Cortex of kidney (tissue), 1 donor: ENCODE measurements at places on chromosomes 11 and 22.

- no peak for DNase-seq
Measured at GRCh38 chr11:130826572-130826971, 89.7 kb downstream of the SNX19 start.

GRCh38 chr11:127182586-127183203 is 182.1 kb upstream of the KIRREL3 start:
- DNase-seq = no peak

DNA sequence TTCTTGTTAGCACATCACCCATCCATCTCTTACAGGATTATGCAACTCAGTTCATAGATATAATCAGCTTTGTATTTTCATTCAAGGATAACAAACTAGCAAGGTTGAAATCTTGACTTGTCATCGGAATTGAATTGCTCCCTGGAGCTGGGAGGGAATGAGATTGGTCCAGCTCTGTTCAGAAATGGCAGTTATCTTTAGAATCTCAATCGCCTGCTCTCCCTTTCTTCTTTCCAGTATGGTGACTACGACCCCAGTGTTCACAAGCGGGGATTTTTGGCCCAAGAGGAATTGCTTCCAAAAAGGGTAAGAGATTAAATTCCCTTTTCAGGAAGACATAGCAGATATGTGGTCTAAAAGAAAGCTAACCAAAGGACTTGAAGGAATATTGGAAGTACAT is 51.0 kb downstream of the NF2 start:
- no peak for DNase-seq

GRCh38 chr11:108592591-108593213 is 866 bp downstream of the EXPH5 start:
- DNase-seq = no peak

- DNase-seq = no peak
Measured at GRCh38 chr11:28447226-28447625, 339.0 kb downstream of the METTL15 start.

DNA sequence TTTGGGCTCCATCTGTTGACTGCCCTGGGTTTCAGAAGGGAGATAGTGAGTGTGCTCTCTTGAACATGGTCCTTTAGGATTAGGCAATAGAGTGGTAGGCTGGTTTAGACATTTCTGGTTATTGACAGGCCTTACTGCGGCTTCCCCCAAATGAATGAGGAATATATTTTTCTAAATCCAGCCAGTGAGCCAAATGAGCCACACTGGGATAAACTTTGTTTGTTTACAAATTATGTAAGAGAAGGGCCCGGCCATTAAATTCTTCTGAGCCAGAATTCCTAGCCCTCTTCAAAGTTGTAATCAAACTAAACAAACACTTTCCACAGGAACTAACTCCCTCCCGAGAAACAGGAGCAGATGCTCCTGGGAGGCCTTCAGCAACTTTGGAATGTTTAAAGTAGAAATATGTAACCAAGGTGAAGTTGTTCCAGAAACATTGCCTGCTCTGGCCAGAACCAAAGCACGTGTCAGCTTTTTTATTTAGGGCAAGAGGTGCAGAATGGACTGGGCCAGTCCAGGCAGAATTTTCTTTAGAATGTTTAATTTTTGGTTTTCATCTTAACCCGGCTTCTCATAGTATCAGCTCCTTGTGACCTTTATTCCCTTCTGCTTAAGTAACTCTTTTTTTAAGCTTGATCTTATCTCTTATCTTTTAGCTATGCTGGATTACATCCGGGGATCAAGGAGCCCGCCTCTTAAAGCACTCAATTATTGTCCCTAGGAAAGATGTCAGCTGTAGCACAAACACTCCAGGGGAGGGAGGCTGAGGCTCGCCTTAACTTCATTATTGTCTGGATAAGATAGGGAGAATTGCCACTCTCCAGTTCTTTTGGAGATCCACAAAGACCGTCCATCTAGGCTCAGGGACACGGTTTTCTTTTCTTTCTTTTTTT is 28.7 kb downstream of the ZNRF3 start:
- no peak for DNase-seq

DNA sequence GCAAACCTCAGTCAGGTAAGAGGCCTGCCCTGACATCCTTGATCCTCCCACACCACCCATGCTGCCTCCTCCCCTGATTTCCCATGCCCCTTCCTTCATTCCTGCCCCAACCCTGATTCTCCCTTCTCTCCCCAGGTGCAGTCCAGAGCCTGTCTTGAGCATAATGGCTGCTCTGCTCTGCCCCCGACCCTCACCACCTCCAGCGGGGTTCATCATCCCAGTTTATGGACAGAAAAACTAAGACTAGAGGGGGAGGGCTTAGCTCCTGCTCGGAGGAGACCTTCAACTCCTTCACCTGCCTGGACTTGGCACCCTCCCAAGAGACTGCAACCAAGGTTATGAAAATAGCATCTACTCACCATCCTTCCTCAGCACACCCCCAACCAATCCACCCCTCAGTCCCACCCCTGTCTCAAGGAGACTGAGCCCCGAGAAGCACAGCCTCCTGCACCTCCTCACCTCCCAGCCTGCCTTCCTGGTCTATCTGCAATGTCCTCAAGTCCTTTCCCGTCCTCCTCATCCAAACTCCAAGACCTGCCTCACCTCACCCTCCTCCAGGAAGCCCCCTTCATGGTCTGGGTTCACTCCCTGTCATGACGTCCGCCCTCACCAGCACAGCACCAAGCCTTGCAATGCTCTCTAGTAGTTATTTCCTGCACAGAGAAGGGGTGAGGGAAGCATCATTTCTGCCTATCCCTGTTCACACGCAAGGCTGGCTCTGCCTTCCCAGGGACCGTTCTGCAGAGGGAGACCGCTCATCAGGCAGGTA is 103.1 kb downstream of the PDE2A start:
- DNase-seq = no peak

DNA sequence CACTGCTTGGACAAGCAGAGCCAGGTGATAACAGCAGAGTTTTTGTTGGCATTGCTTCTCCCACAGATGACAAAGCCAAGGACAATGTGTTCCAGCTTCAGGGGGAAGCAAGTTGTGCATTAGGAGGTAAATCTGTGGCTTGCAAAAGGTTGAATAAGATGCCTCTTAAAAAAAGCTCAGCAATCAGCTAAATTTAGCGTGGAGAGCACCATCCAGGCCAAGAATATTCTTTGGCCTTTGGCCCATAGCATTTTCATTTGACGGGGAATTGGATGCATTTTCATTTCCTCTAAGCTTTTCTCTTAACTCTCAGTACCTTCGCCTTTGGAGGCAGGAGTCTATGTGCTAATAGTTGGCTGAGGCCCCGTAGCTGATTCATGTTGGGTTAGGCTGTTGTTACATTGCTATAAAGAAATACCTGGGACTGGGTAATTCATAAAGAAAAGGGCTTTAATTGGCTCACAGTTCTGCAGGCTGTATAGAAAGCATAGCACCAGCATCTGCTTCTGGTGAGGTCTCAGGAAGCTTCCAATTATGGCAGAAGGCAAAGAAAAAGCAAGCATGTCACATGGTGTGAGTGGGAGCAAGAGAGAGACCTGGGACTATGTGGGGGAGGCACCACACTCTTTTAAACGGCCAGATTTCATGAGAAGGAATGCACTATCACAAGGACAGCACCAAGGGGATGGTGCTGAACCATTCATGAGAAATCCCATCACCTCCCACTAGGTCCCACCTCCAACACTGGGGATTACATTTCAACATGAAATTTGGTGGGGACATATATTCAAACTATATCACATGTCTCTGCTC is 350.1 kb upstream of the C11orf87 start:
- no peak for DNase-seq

GRCh38 chr11:20046416-20046815 is 113.9 kb downstream of the DBX1 start:
- DNase-seq = no peak

- no peak for DNase-seq
Measured at GRCh38 chr22:44964722-44965078, 45.1 kb downstream of the PHF21B start.

DNA sequence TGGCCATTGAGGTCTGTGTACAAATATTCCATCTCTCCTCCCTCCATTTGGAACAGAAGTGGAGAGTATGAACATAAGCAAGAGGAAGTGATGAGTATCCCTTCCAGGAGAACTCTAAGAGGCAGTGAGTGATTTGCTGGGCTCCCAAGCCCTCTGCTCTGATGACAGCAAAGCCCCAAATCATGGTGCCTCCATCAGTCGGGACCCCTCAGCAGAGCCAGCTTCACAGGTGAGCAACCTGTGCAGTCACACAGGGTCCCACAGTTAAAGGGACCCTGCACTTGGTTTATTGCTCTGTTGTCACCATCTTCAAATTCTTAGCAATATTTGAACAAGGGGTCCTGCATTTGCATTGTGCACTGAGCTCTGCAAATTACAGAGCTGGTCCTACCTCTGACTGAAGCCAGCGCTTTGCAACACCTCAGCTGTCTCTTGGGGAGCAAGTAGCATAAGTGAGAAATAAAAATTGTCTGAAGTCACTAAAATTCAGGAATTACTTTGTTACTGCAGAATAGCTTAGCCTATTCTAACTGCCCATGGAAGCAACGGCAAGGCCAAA is 466.4 kb downstream of the MN1 start:
- no peak for DNase-seq

DNA sequence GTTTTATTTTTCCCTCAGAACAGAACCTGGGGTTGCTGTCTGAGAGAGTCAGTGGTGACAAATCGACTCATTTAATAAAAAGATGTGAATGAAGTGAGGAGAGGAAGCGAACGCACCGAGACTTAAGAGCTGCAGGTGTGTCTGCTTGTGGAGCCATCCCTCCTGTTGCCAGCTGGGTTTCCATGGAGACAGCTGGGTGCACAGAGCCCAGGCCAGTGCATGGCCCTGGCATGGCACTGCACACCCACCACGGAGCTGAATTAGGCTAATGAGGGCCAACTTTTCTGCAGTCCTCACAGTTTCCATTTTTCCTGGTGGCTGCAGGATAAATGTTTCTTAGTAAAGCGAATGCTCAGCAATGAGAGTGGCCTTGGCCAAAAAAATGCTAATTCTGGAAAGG is 750.2 kb downstream of the OPCML start:
- no peak for DNase-seq

- no peak for DNase-seq
Measured at GRCh38 chr11:88597387-88597786, 259.9 kb upstream of the CTSC start.

DNA sequence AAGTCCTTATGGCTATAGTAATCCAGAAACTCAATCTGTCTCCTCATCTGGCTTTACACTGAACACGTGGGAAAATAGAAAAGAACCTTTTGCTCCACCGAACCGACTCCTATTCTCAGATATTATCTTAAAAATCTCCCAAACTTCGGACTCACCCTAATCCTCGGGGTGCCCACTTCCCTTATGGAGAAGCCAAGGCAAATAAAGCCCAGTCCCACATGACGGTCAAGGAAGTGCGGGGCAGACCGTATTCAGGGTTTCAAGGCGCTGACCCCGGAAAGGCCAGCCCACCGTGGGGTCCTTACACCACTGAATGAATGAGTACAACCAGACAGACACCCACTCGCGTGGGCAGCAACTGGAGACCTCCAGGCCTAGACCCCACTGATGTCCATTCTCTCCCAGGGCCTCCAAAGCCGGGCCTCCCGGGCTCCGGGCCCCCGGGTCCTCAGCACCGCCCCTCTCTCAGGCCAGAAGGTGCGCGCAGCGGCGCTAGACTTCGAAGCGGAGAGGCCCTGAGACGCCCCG is 489 bp downstream of the NUP98 start:
- no peak for DNase-seq

DNA sequence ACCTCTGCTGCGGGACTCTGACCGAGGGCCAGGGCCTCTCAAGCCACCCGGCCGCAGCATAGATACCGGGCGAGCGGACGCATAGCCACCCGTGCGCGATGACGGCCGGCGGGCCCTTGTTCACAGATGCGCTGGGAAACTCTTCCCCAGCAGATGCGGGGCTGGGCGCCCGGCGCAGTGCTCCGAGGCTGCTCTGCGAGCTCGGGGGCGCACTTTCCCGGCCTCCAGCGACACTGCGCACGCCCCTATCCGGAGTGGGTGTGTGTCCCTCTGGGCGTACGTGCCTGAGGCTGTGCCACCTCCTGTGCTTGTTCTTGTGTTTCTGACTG is 104.7 kb upstream of the E2F8 start:
- no peak for DNase-seq

- DNase-seq = no peak
Measured at GRCh38 chr22:41311487-41311886, 10.2 kb downstream of the ZC3H7B start.

- DNase-seq = no peak
Measured at GRCh38 chr11:112806256-112806655, 155.0 kb upstream of the NCAM1 start.

DNA sequence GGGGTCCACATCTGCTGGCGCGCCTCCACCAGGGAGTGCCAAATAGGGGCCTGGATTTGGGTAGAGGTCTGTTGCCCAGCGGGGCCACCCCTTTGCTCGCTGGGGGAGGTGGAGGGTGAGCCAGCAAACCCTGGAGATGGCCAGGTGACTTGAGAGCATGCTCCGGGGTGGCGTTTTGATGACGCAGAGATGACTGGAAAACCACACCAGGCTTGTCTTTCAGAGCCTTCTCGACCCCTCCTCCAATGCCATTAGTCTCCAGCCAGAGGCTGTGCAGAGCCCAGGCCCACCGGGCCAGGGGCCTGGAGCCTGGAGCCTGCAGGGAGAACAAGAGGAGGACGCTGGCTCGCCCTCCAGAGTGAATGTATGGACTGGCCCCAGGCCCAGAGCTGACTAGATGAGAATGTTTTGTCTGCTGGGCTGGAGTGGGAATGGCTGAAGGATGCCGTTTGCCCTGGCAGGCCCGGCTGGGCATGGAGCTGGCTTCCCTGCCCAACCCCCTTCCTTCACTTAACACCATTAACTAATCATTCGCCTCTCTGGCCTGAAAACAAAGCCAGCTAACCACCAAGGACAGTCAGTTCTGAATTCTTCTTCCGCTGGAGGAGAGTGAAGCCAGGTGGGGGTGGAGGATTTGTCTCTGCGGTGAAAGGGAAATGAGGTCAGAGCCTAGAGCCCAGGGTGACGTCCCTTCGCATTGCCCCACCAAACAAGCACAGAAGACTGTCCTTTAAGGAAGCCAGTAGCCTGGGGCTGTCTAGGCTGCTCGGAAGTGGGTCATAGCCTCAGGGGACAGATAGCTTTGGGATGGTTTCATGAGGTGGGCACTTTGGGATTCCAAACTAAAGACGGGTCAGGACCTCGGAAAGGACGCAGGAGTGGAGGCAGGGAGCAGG is 1.6 kb upstream of the MCAM start:
- DNase-seq = no peak

- no peak for DNase-seq
Measured at GRCh38 chr11:47572715-47573255, 6.0 kb downstream of the KBTBD4 start.
